ENCODE measurements at places on chromosomes 6 and 20. TPM values are rescaled to one million over a fixed set of nuclear protein-coding genes. Genes with fewer than 3 reads are reported as not detected.

DNA sequence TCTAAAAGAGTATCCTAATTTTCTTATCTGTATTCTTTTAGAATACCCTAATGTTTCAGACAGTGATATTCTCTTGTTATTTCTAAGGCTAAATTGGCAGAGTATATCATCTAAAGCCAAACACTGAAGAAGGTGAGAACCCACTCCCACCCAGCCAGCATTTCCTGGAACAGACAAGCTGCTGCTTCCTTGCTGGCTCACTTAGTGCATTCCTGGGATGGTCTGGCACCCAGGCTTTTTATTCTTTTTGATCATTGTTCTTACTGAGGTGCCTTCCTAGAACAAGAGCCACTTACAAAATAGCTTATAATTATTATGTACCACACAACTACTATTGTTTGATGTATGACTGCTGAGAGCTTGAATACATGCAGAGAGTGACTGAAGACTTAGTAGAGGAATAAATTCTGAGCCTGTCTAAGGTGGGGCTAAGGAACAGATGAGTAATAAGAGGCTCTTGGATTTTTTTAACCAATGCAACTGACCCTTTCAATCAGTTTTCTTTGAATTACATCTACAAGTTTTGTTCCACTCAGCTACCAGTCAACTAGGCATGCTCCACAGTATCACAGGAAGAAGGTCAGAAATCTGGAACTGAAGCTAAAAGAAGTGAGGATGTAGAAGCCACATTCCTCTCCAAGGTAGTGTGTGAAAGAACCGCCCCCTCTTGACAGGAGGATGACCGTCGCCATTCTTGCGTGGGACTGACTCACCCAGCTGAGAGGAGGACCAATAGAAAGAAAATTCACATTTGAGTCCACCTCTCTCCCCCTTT is 30.1 kb downstream of the PRPH2 start:
- H3K27ac ChIP-seq: no peak overlapping the region
- no peaks in the 10 kb centered on the region for H3K4me1 ChIP-seq
- no peak overlapping the region for H3K4me3 ChIP-seq

DNA sequence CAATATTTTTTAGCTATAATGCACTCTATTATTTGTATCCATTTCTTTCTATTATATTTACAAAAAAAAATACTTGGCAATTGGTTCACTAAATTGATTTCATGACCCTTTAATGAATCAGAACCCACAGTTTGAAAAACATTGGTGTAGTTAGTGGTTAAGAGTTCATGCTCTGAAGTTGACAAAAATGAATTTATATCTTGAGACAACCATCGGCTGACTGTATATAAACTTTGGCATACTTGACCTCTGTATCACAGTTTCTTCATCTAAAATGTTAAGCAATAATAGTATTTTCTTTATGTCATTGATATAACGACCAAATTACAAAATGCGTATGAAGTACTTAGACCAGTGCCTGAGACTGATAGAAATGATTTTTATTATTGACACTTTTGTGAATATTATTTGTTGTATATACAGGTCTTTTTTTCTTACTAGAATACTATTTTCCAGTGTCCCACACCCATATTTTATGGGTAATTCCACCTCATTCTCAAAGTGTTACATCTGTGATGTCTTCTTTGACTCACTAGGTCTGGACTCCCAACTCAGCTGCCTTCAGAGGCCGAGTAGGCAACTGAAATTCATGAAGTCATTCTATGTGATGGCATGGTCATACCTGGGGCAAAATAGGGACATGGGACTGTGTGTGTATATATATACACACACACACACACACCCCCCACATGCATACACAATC is 459.2 kb downstream of the RFPL4B start:
- no peak overlapping the region for H3K27ac ChIP-seq
- no peaks in the 10 kb centered on the region for H3K36me3 ChIP-seq
- H3K27me3 ChIP-seq: no peaks in the 10 kb centered on the region
- H3K4me1 ChIP-seq: no peaks in the 10 kb centered on the region

- no peak for DNase-seq
- H3K27ac ChIP-seq: peak overlapping the region; percentile 100
- H3K27me3 ChIP-seq: no peaks in the 10 kb centered on the region
These were observed 4.3 kb downstream of the SDCBP2 start for GRCh38 chr20:1324598-1325172.

GRCh38 chr6:67667637-67668422 is 967.3 kb upstream of the ADGRB3 start:
- no peaks in the 10 kb centered on the region for H3K36me3 ChIP-seq
- H3K27ac ChIP-seq: no peak overlapping the region
- H3K27me3 ChIP-seq: no peaks in the 10 kb centered on the region
- no peak overlapping the region for H3K4me3 ChIP-seq
- no peak for DNase-seq

DNA sequence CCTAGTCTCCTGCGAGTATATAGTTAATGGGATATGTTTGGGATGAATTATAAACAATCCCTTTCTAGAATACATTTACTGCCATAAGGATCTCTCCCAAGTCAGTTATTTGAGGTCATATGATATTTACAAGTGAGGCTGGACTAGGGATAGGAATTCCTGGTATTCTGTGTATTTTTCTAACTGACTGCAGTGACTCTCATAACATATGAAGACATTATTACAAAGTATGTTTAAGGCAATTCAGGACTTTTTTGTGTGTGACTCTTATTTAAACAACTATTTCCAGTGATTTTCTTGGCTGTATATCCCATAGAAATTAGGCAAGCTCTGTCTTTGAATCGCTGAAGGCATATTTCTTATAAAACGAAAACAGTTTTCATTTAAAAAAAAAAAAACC is 18.4 kb upstream of the TNFAIP3 start:
- H3K27me3 ChIP-seq: no peaks in the 10 kb centered on the region
- H3K36me3 ChIP-seq: no peaks in the 10 kb centered on the region
- H3K27ac ChIP-seq: peak overlapping the region; percentile 67
- H3K4me1 ChIP-seq: peaks cover 11% of the 10 kb centered on the region
- no peak for DNase-seq
- H3K4me3 ChIP-seq: no peak overlapping the region

DNA sequence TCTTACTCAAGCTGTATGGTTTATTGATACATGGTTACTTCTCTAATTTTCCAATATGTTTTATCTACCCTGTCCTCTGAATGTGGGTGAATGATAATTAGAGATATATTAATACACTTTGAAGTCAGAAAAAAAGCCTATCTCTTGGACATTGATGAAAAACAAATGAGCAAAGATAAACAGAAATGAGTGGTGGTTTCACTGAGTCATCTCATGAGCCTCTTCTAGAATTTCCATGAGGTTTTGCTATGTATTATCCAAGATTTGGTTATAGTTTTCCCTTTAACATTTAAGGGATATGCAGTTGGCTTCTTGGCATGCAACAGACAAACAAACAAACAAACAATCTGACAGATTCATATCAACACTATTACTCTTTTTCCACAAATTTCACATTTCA is 586.8 kb downstream of the RFPL4B start:
- no peaks in the 10 kb centered on the region for H3K36me3 ChIP-seq
- DNase-seq: no peak
- H3K4me1 ChIP-seq: no peaks in the 10 kb centered on the region
- H3K27me3 ChIP-seq: no peaks in the 10 kb centered on the region

- H3K4me1 ChIP-seq: peaks cover 15% of the 10 kb centered on the region
- H3K27me3 ChIP-seq: no peaks in the 10 kb centered on the region
- no peak overlapping the region for H3K27ac ChIP-seq
- no peak for DNase-seq
- no peaks in the 10 kb centered on the region for H3K36me3 ChIP-seq
- H3K4me3 ChIP-seq: no peak overlapping the region
These were observed 116.5 kb downstream of the COL12A1 start for GRCh38 chr6:75089151-75089897.

GRCh38 chr6:13769655-13770053 is 44.7 kb downstream of the MCUR1 start:
- H3K4me3 ChIP-seq: no peak overlapping the region
- H3K36me3 ChIP-seq: no peaks in the 10 kb centered on the region
- no peaks in the 10 kb centered on the region for H3K4me1 ChIP-seq
- no peaks in the 10 kb centered on the region for H3K27me3 ChIP-seq

DNA sequence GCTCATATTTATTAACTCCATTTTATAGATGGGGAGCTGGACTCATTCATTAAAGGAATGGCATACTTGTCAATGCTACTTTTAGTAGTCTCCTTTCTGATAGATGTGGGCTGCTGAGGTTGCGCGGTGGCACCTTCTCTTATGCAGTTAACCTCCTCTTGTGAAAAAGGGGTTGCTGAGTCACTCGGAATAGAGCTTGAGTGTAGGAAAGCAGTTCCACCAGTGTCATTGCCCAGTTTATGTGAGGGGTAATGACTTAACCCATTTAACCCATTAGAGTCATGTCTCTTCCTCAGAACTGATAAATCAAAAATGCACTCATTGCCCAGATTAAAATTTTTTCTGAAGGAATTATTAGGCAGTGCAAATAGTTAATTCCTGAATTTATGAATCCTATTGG is 6.3 kb downstream of the MAPK14 start:
- H3K27ac ChIP-seq: no peak overlapping the region
- no peaks in the 10 kb centered on the region for H3K36me3 ChIP-seq
- H3K4me3 ChIP-seq: no peak overlapping the region
- no peak for DNase-seq
- peaks cover 25% of the 10 kb centered on the region for H3K4me1 ChIP-seq

DNA sequence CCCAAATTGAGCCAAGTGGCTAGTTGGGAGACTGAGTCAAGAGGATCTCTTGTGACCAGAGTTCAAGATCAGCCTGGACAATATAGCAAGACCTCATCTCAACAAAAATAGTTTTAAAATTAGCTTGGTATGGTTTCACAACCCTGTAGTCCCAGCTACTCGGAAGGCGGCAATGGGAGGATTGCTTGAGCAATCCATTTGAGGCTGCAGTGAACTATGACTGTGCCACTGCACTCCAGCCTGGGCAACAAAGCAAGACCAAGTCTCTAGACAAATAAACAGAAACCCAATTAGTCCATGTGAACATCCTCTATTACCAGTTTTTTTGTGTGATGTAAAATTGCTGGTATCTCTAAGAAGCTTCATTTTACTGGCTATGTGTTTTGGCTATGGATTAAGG is 106.2 kb downstream of the TULP4 start:
- H3K4me3 ChIP-seq: no peak overlapping the region
- no peaks in the 10 kb centered on the region for H3K36me3 ChIP-seq
- no peak overlapping the region for H3K27ac ChIP-seq
- H3K4me1 ChIP-seq: no peaks in the 10 kb centered on the region
- no peaks in the 10 kb centered on the region for H3K27me3 ChIP-seq

- no peaks in the 10 kb centered on the region for H3K27me3 ChIP-seq
- DNase-seq: no peak
- H3K4me3 ChIP-seq: no peak overlapping the region
These were observed 11.4 kb downstream of the HLA-E start for GRCh38 chr6:30500421-30501355.

- no peak for DNase-seq
- no peak overlapping the region for H3K27ac ChIP-seq
- H3K4me3 ChIP-seq: no peak overlapping the region
- no peaks in the 10 kb centered on the region for H3K27me3 ChIP-seq
- H3K36me3 ChIP-seq: no peaks in the 10 kb centered on the region
- H3K4me1 ChIP-seq: no peaks in the 10 kb centered on the region
These were observed 168.0 kb upstream of the CHD6 start for GRCh38 chr20:41786158-41786557.

DNA sequence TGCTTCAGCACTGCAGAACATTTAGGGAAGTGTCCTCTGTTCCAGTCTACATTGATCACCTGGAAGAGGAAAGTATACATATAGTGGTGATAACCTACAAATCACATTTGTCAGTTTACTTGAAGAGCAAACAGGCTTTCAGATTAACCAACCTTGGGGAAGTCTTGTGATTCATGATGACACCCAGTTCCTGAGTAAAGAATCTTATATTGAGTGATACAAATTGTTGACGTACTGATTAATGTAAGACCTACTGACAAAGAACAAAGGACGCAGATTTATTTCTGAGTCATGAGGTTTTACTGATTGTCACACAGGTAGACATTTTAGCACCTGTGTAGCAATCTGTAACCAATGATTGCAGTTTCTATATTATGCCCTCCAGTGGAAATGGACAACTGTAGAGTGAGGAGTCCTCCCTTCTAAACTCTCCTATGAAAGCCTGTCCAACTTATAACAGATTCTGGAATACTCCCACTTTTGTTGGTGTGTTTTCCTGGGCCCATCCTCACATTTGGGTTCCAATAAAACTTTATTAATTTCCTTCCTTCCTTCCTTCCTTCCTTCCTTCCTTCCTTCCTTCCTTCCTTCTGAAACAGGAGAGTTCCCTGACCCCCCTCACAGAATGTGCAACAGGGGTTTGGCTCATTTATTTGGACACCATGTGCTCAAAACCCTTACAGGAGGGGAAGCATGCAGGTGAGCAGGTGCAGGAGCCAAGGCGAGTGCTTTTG is 113.5 kb downstream of the SLC35B3 start:
- no peaks in the 10 kb centered on the region for H3K36me3 ChIP-seq
- peak; percentile 23 for DNase-seq
- no peaks in the 10 kb centered on the region for H3K4me1 ChIP-seq
- H3K4me3 ChIP-seq: no peak overlapping the region
- no peaks in the 10 kb centered on the region for H3K27me3 ChIP-seq
- no peak overlapping the region for H3K27ac ChIP-seq

GRCh38 chr6:56483929-56484328 is 158.8 kb downstream of the DST start:
- DNase-seq: no peak
- no peaks in the 10 kb centered on the region for H3K27me3 ChIP-seq
- no peak overlapping the region for H3K27ac ChIP-seq
- H3K4me3 ChIP-seq: no peak overlapping the region
- peaks cover 4% of the 10 kb centered on the region for H3K4me1 ChIP-seq
- H3K36me3 ChIP-seq: peaks cover 3% of the 10 kb centered on the region

- DNase-seq: no peak
- no peak overlapping the region for H3K4me3 ChIP-seq
These were observed 641.6 kb downstream of the RFPL4B start for GRCh38 chr6:112988748-112989147.

- H3K36me3 ChIP-seq: no peaks in the 10 kb centered on the region
- DNase-seq: no peak
- H3K4me3 ChIP-seq: no peak overlapping the region
- no peaks in the 10 kb centered on the region for H3K4me1 ChIP-seq
- no peaks in the 10 kb centered on the region for H3K27me3 ChIP-seq
These were observed 51.8 kb downstream of the ABRACL start for GRCh38 chr6:139080255-139080920.

Gene GPLD1
- 5.0 TPM for total RNA-seq

Gene COL19A1
- 3.3 TPM for total RNA-seq

Gene VGLL2
- not detected for total RNA-seq

Gene ASIP
- total RNA-seq: not detected

Gene ZKSCAN4
- 4.3 TPM for total RNA-seq

Gene HS3ST5
- total RNA-seq: 1.1 TPM

Gene ADGRB3
- total RNA-seq: 2.2 TPM

Gene DSN1
- 12.7 TPM for total RNA-seq

Gene BANF2
- not detected for total RNA-seq

Gene BPIFB1
- 0.10 TPM for total RNA-seq

Gene OTOR
- total RNA-seq: 0.37 TPM

Gene DEF6
- 3.7 TPM for total RNA-seq
